ENCODE measurements at places on chromosomes 11 and 22.

DNA sequence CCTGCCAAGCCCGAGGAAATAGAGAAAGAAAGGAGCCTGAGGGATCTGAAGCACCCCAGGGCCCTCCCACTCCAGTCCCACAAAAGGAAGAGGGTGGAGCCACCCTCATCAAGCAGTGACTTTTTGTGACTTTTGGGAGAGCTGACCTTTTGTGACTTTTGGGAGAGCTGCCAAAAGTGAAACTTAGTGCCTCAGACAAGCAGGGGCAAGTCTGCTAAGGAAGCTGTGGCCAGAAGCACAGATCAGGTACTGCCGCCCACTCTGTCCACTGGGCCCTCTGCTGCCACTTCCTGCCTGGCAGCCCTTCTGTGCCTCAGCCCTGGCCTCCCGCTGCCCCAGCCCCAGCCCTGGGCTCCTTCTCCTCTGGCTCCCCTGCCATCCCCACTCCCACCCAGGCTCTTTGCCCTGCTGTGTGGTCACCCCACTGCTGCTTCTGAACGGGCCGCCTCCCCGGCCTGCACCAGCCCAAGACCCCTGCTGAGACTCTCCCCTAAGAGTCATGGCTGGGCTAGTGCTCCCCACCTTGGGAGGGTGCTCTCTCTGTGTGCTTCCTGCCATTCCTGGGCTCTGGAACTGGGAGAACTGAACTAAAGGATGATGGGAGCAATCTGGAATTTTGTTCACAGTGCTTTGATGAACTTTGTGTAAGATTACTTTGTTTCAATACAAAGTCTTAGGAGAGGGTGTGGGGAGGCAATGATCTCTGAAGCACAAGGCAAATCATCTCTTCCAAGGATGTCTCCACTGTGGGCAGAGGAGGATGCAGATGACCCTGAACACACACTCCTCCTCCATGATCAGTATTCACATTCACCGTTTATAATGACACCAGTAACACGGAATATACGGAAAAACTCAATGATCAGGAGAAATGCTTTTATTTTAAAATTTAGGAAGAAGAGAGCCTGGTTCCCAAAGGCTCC, at the start of gene APOBEC3H:
APOBEC3H (plus strand) TSS at position 147 of the 923 bp plus-strand sequence. CDS start 3,035 bp downstream, outside the sequence.
- no peak within 1 kb of the TSS for H3K27ac ChIP-seq
- DNase-seq = no peak
- H3K36me3 ChIP-seq = no peaks in the 10 kb centered on the region
- peaks cover 6% of the 10 kb centered on the region for H3K27me3 ChIP-seq

DNA sequence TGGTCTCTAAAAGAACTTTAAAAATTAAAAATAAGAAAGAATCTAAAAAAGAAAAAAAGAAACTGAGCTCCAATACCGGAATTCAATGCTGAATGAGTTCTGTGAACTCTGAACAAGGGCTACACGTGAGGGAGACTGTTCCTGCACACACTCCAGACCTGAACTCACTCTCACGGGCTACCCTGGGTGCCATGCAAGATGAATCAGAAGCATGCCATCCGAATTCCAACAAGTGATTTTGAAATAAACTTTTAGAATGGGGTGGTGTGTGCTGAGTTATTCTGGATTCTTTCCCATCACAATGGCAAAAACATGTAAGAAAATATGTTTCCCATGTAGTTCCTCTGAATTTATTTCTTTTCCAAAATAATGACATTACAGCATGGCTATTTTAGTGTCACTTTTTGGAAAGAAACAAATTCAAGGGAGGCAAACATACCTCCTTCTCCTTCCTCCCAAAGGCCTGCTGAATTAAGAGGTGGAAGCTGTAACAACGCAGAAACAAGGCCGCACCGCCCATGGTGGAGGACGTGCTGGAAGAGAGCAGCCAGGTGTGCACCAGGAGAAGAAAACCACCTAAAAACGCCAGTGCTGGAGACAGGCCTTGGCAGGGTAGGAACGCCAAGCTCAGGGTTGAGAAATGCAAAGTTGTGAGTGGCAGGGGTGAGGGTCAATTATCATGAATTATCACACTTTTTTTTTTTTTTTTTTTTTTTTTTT, 63.2 kb upstream of the ARFGAP3 start:
- peaks cover 73% of the 10 kb centered on the region for H3K4me1 ChIP-seq
- no peak overlapping the region for H3K4me3 ChIP-seq
- no peaks in the 10 kb centered on the region for H3K36me3 ChIP-seq
- H3K27ac ChIP-seq = peak overlapping the region; percentile 68

DNA sequence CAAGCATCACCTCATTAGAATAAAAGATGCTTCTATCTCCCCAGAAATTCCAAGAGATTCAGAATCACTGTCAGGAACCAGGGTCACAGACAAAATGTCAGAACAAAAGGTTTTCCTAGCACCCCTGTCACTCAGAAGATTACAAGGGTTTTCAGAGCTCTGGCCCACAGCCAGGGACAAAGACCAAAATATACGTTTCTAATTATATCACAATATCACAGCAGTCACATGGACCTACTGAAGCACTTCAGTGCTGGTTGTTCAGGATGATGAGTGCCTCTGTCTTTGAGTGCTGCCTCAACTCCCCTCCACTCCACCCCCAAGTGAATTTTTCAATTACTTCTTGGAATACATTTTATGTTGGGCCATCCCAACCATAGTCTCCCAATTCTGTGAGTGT, 21.9 kb upstream of the RTL6 start:
- no peak overlapping the region for H3K27ac ChIP-seq
- H3K27me3 ChIP-seq = peaks cover 19% of the 10 kb centered on the region
- H3K4me1 ChIP-seq = no peaks in the 10 kb centered on the region
- peak; percentile 5 for DNase-seq

DNA sequence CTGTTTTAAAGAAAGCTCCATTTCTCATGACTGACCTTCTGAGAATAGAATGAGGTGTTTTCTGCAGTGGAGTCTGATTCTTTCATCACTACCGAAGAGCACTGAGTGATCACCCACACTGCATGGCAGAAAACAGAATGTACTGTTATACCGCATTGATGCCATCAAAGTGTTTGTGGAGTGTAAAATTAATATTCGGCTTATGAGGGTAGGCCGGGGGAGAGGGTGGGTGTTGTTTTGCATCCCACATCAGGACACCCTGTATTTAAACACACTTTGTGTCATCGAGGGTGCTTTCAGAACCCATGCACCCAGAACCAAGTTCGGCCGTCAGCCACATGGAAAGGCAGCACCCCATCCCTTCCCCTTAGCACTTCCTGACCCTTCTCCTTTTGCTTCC, 41.3 kb upstream of the ETS1 start:
- no peak overlapping the region for H3K4me3 ChIP-seq
- peaks cover 12% of the 10 kb centered on the region for H3K4me1 ChIP-seq
- H3K27ac ChIP-seq = no peak overlapping the region
- H3K36me3 ChIP-seq = no peaks in the 10 kb centered on the region

GRCh38 chr22:37282385-37282677, at the start of gene CYTH4:
Gene CYTH4 (plus strand): TSS chr22:37282508. CDS start chr22:37282570, 62 bp downstream.
- H3K36me3 ChIP-seq = no peaks in the 10 kb centered on the region
- H3K4me1 ChIP-seq = no peaks in the 10 kb centered on the region
- DNase-seq = peak; percentile 59
- H3K4me3 ChIP-seq = peak within 1 kb of the TSS; percentile 35
- H3K27ac ChIP-seq = no peak within 1 kb of the TSS

DNA sequence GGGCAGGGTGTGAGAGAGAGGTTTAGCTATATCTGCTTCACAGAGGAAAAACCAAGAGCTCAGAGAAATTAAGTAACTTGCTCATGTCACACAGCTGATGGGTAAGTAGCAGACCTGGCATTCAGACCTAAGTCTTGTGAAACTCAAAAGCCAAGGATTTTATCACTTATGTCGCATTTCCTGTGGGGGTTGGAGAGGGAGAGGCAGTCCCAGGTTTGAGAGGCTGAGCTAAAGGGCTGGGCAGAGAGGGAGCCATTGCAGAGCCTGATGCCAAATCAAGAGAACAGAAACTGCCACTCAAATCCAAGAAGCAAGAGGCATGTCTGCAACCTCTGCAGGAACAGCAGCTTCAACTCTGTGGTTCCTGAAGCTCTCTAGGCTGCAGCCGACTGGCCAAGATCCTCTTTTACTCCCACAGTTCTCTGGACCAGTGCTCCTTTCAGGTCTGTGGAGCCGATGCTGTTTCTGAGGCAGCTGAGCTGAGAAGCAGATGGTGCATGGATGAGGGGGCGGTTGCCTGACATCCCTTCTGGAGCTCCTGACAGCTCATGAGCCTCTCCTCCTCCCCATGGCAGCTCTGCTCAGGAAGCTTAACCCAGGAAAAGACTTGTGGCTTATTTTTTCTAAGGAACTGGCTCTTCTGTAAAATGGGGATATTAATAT, 47.6 kb upstream of the NAV2 start:
- DNase-seq = peak; percentile 38
- no peaks in the 10 kb centered on the region for H3K27me3 ChIP-seq
- H3K36me3 ChIP-seq = no peaks in the 10 kb centered on the region

GRCh38 chr11:126607776-126608541, 252.5 kb downstream of the ST3GAL4 start:
- no peak overlapping the region for H3K27ac ChIP-seq
- no peak for DNase-seq
- H3K4me1 ChIP-seq = no peaks in the 10 kb centered on the region
- H3K27me3 ChIP-seq = peaks cover 52% of the 10 kb centered on the region

DNA sequence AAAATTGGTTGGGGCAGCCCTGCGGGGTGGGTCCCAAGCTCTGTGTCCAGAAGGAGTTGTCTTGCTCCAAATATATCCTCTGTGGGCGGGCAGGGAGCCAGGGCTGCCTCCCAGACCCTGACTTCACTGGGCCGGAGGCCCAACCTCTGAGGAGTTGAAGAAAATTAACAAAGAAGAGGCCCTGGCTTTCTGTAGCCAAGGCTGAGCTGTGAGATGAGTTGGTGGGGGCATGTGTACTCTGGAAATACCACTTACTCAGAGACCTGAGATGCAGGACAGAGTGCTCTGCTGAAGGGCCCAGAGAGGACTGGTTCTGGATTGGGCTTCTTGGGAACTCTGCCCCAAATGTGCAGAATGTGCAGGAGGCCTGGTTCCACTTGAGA, 96.3 kb downstream of the SWAP70 start:
- peak; percentile 97 for DNase-seq
- no peaks in the 10 kb centered on the region for H3K36me3 ChIP-seq
- H3K27me3 ChIP-seq = no peaks in the 10 kb centered on the region
- peak overlapping the region; percentile 99 for H3K27ac ChIP-seq
- no peak overlapping the region for H3K4me3 ChIP-seq

DNA sequence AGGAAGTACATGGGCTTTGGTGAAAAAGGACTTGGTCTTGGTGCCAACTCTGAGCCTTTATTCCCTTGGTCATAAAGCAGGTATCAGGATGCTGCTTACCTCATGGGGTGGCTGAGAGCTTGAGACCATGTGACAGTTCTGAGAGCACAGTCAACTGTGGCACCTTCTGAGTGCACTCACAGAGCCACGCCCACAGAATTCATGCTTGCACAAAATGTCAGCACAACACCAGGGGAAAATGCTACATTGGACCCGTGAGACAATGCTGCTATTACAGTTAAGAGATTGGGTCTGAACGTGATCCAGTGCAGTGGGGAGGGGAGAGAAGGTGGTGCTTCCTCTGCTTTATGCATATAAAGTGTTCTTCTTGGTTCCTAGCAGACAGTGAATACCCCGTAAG, 79.5 kb upstream of the SPON1 start:
- H3K27ac ChIP-seq = no peak overlapping the region
- DNase-seq = no peak
- H3K27me3 ChIP-seq = no peaks in the 10 kb centered on the region

DNA sequence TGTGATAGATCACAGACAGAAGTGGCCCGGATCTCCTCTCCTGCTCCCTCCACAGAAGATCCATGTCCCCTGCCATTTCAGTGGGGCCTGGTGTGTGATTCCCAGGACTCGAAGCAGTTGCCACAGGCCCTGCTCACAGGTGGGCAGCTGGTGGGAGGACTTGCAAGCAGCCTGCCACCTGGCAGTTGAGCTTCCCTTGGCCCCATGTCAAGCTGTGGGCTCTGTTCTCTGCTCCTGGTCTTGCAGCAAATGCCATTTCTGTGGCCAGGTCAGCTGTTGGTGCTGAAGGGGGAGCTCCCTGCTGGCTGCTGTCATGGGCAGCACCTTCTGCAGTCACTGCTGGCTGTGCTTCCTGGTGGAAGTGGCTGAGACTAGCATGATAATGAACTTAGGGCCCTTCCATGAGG, 59.1 kb upstream of the SLC22A12 start:
- H3K4me1 ChIP-seq = no peaks in the 10 kb centered on the region
- no peak overlapping the region for H3K27ac ChIP-seq
- DNase-seq = no peak
- H3K36me3 ChIP-seq = no peaks in the 10 kb centered on the region

DNA sequence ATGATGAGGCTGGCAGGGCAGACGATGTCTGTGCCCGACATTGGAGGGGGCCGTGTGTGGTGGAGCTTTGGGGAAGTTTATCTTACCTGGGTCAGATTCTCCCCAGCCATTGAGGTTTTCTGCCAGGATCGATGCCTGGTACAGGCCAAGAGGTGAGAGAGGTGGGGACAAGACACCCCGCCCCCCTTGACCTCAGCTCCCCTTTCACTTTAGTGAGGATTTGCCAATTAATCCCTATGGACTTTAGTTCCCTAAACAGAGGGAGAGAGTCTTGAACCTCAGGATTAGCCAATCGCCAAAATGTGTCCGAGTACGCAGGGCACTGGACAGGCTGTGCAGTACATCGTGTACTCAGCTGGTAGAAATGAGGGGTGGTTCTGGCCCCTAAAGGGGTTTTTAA, 541 bp downstream of the HORMAD2 start:
- H3K27me3 ChIP-seq = no peaks in the 10 kb centered on the region
- no peaks in the 10 kb centered on the region for H3K4me1 ChIP-seq
- H3K4me3 ChIP-seq = no peak overlapping the region
- no peak overlapping the region for H3K27ac ChIP-seq
- no peak for DNase-seq

DNA sequence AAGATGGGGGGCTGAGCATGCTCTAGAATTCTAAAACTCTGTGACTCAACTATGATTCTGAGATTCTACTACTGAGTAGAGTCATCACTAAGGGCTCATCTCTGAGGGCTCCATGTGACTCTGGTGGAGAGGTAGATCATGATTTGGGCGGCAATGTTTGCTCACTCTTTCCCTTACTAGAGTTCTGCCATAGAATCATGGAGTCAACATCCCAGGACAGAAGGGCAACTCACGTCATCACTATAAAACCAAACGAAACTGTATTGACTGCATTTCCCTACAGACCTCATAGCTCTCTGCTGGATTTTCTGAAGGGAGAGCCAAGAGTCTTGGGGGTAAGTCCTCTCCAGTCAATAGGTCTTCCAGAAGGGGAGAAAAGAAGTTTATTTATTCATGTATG, at the start of gene MS4A14:
MS4A14 (plus strand) TSS at position 78 of the 400 bp plus-strand sequence; CDS start at position 198, 120 bp downstream.
- no peaks in the 10 kb centered on the region for H3K27me3 ChIP-seq
- no peaks in the 10 kb centered on the region for H3K36me3 ChIP-seq

DNA sequence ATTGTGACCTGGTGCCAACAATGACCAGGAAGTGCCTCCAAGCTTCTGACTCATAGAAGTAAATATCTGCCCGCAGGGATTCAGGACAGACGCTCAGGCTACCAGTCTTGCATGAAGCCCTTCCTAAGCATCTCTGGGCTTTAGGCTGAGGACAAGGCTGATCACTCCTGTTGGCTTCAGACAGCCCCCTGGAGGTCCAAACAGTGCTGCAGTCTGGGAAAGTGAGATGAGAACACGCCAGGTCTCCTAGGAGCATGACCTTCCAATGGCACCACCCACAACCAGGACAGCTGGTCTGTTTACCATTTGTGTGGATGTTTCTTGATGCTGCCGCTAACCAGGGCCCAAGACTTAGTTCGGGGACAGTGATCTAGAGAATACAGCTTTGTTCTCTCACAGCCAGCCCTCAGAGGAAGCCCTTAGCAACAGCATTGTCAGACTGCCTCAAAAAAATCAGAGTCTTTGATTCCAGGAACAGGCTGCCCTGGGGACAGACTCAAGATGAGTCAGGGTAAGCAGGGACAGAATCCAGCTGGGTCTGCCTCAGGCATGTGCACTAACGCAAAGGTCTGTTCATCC, 111.2 kb downstream of the ZNF280B start:
- H3K36me3 ChIP-seq = no peaks in the 10 kb centered on the region
- peak; percentile 46 for DNase-seq
- H3K4me3 ChIP-seq = no peak overlapping the region
- H3K27me3 ChIP-seq = no peaks in the 10 kb centered on the region
- H3K4me1 ChIP-seq = no peaks in the 10 kb centered on the region
- no peak overlapping the region for H3K27ac ChIP-seq

All from tibial artery (tissue), 4 donors.